ENCODE measurements at places on chromosomes 11 and 22. TPM values are rescaled to one million over a fixed set of nuclear protein-coding genes. Genes with fewer than 3 reads are reported as not detected.
A peak's percentile ranks its signal among the peaks of the same experiment; 100 is the strongest.

Gene OR10A2
- not detected for total RNA-seq

Gene TEAD1
- 128 TPM for total RNA-seq

Gene MMP13
- not detected for total RNA-seq

Gene ADM2
- total RNA-seq: not detected

Gene MOV10L1
- total RNA-seq: 3.7 TPM

Gene ZW10
- 14.1 TPM for total RNA-seq

- H3K27ac ChIP-seq: no peak overlapping the region
- no peak overlapping the region for H3K4me3 ChIP-seq
- DNase-seq: no peak
Observed at GRCh38 chr11:70113801-70114200, 35.7 kb downstream of the ANO1 start.

DNA sequence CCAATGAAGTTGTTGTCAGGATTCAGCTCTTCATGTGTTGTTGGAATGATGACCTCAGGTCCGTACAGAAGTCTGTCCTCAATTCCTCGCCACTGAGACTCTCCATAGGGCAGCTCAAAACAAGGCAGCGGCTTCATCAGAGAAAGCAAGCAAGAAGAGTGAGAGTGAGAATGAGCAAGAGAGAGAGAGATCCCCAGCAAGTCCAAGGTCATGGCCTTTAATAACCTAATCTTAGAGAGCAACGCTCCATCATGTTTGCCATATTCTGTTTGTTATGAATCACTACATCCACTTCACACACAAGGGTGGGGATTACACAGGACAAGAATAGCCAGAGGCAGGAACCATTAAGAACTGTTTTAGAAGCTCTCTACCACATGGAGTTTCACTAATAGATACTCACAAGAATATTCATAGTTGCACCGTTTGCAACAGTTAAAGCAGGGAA lies 23.3 kb upstream of the MMP7 start:
- no peaks in the 10 kb centered on the region for H3K27me3 ChIP-seq
- no peak overlapping the region for H3K27ac ChIP-seq
- DNase-seq: no peak

DNA sequence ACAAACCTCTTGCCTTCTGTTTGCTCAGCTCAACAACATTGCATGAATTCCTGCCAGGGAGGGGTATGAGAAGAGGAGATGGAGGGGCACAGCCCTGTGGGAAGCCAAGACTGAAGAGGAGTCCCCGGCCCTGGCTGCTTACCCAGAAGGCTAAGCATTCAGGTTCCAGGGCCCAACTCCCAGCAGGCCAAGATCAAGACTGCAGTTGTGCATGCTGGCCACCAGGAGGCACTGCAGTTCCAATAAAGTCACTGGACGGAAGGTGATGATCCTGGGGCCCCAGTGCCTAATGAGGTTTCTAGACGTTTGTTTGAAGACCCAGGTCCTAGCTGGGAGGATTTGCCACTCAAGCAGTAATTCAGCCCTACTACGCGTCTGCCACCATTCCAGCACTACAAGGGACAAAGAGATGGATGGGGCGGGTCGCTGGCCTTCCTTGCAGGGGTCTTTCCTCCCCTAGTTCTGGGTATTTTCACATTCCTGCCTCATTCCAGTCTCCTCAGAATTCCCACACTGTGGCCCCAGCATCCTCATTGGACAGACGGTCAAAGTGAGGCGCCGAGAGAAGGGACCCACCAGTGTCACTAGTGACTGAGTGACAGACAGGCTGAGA lies 23.6 kb downstream of the ALX4 start:
- H3K36me3 ChIP-seq: no peaks in the 10 kb centered on the region
- H3K27me3 ChIP-seq: no peaks in the 10 kb centered on the region
- no peaks in the 10 kb centered on the region for H3K4me1 ChIP-seq
- DNase-seq: no peak
- no peak overlapping the region for H3K4me3 ChIP-seq

- peaks cover 13% of the 10 kb centered on the region for H3K36me3 ChIP-seq
- peak; percentile 21 for DNase-seq
- no peaks in the 10 kb centered on the region for H3K27me3 ChIP-seq
Observed at GRCh38 chr11:18394928-18395734, 768 bp downstream of the LDHA start.

- no peak overlapping the region for H3K27ac ChIP-seq
- DNase-seq: no peak
- H3K36me3 ChIP-seq: no peaks in the 10 kb centered on the region
- no peaks in the 10 kb centered on the region for H3K27me3 ChIP-seq
- no peaks in the 10 kb centered on the region for H3K4me1 ChIP-seq
Observed at GRCh38 chr11:22602504-22602903, 23.1 kb downstream of the FANCF start.

- H3K36me3 ChIP-seq: no peaks in the 10 kb centered on the region
- H3K4me1 ChIP-seq: no peaks in the 10 kb centered on the region
- no peak overlapping the region for H3K27ac ChIP-seq
Observed at GRCh38 chr22:45657701-45658100, 13.9 kb upstream of the ATXN10 start.

DNA sequence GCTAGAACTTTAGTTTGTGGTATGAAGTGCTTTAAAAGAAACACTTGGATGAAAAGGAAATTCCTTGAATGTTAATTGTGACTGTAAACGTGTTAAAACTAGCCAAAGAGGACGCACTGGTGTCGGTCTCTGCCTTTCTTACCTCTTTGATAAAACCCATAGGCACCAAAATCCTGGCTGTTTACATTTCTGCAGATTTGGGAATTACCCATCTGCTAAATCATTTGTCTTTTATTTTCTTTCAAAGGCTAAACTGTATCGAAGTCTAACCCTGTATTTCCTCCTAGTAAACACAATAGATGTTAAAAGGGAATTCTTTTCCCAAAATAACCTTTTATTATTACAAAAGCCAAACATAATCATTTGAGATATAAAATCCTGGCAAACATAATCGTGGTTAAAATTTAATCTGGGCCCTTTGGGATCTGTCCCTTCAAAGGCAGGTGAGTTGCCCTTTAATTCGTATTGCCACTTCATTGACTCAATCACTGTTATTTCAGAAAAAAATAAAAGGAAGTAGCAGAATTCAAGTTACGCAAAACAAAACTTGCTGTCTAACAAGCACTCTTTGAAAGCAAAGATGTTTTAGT lies 2.4 kb downstream of the RASSF10 start:
- H3K27me3 ChIP-seq: peaks cover 83% of the 10 kb centered on the region
- H3K4me3 ChIP-seq: no peak overlapping the region
- no peak for DNase-seq
- no peaks in the 10 kb centered on the region for H3K36me3 ChIP-seq
- no peak overlapping the region for H3K27ac ChIP-seq

GRCh38 chr22:30882184-30882717 lies 86.3 kb downstream of the MORC2 start:
- no peaks in the 10 kb centered on the region for H3K4me1 ChIP-seq
- no peaks in the 10 kb centered on the region for H3K36me3 ChIP-seq
- H3K27me3 ChIP-seq: no peaks in the 10 kb centered on the region
- no peak overlapping the region for H3K4me3 ChIP-seq

- H3K36me3 ChIP-seq: peaks cover 11% of the 10 kb centered on the region
- peak overlapping the region; percentile 46 for H3K27ac ChIP-seq
- no peaks in the 10 kb centered on the region for H3K27me3 ChIP-seq
Observed at GRCh38 chr22:31278626-31279326, 13.5 kb downstream of the PIK3IP1 start.

GRCh38 chr11:74479732-74480123 lies 12.4 kb upstream of the KCNE3 start:
- no peak for DNase-seq
- no peaks in the 10 kb centered on the region for H3K4me1 ChIP-seq
- H3K27me3 ChIP-seq: peaks cover 7% of the 10 kb centered on the region
- H3K27ac ChIP-seq: no peak overlapping the region
- H3K4me3 ChIP-seq: no peak overlapping the region

GRCh38 chr11:68904248-68904847 lies 657 bp downstream of the IGHMBP2 start:
- H3K27me3 ChIP-seq: no peaks in the 10 kb centered on the region
- peaks cover 14% of the 10 kb centered on the region for H3K4me1 ChIP-seq
- peak overlapping the region; percentile 74 for H3K4me3 ChIP-seq

DNA sequence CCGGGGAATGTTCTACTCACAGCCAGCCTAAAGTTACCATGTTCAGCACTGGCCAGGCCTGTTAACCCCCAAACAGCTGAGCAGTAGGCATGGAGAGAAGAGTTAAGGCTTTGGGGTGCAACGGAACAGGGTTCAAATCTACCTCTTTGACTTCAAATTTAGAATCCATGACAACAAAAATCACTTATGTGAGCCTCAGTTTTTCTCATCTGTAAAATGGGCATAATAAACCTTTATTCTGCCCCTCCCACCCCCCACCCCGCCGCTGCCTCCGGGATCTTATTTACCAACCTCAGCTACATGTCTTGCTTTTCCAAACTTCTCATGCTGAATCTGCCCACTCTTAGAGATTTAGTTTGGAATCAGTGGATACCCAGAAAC lies 112.8 kb upstream of the CRYBB3 start:
- peak overlapping the region; percentile 28 for H3K27ac ChIP-seq
- H3K36me3 ChIP-seq: no peaks in the 10 kb centered on the region
- H3K4me1 ChIP-seq: peaks cover 36% of the 10 kb centered on the region
- no peak for DNase-seq
- no peaks in the 10 kb centered on the region for H3K27me3 ChIP-seq

GRCh38 chr22:20031732-20032406 lies 11.0 kb downstream of the TANGO2 start:
- H3K36me3 ChIP-seq: peaks cover 16% of the 10 kb centered on the region
- no peak for DNase-seq
- peaks cover 6% of the 10 kb centered on the region for H3K4me1 ChIP-seq
- no peaks in the 10 kb centered on the region for H3K27me3 ChIP-seq

DNA sequence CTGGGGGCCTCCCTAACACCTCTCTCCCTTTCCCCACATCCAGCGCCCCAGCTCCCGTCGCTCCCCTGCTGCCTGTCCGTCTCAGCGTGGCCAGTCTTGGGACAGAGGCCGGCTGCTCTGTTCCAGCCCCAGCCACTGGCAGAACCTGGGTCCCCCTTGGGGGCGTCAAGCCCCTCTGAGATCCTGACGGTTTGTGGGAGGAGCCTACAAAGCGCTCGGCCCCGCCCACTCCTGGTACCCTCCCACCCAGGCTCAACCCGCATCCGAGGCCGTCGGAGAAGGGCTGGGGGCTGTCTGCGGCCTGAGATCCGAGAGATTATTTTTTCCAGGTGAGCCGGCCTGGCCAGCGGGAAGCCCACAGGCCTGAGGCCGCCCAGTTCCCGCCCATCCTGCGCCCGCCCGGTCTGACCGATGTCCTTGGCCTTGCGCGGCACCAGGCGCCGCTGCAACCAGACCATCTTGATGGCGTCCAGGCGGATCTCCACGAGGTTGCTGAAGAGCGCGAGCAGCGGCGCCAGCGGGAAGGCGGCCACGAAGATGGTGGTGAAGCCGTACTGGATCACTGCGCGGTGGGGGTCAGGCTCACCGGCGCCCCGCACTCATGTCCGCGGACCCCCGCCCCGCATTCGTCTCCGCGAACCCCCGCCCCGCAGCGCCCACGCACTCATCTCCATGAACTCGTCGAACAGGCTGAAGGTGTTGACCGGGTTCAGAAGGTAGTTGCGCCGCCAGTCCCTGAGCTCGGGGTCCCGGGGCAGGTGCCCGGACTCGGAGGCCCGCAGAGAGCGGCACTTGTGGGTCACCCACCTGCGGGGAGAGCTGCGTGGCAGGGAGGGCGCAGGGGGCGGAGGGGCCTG lies 5.5 kb upstream of the SIGIRR start:
- H3K4me1 ChIP-seq: peaks cover 8% of the 10 kb centered on the region
- H3K4me3 ChIP-seq: no peak overlapping the region
- no peak overlapping the region for H3K27ac ChIP-seq

- H3K36me3 ChIP-seq: no peaks in the 10 kb centered on the region
- no peak for DNase-seq
- no peak within 1 kb of the TSS for H3K4me3 ChIP-seq
- H3K27ac ChIP-seq: no peak within 1 kb of the TSS
- no peaks in the 10 kb centered on the region for H3K4me1 ChIP-seq
Observed at GRCh38 chr11:125778728-125779127, at the start of gene PATE2. Gene PATE2, minus strand, starts transcription at chr11:125778828. Its CDS starts 55 bp downstream, at chr11:125778773.

DNA sequence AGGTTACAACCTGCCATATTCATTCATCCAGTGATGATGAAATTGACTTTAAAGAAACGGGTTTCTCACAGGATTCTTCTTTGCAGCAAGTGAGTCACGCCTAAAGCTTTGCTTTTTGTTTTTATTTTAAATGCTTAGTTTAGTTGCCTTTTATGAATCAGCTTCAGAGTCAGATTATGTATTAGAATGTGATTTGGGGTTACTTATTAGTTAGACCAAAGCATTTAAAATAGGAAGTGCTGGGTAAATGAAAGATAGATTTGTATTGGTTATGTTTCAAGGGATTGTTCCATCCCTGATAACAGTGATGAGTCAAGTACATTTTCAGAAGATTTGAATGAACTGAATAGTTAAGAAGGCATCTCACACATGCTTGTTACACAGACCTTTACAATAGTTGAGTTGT lies 101.3 kb upstream of the GAL start:
- H3K27ac ChIP-seq: no peak overlapping the region
- H3K4me1 ChIP-seq: no peaks in the 10 kb centered on the region
- H3K27me3 ChIP-seq: no peaks in the 10 kb centered on the region
- no peak for DNase-seq
- H3K36me3 ChIP-seq: peaks cover 68% of the 10 kb centered on the region

All from tibial nerve (tissue), 4 donors.